ENCODE measurements at places on chromosomes 5 and 9.

DNA sequence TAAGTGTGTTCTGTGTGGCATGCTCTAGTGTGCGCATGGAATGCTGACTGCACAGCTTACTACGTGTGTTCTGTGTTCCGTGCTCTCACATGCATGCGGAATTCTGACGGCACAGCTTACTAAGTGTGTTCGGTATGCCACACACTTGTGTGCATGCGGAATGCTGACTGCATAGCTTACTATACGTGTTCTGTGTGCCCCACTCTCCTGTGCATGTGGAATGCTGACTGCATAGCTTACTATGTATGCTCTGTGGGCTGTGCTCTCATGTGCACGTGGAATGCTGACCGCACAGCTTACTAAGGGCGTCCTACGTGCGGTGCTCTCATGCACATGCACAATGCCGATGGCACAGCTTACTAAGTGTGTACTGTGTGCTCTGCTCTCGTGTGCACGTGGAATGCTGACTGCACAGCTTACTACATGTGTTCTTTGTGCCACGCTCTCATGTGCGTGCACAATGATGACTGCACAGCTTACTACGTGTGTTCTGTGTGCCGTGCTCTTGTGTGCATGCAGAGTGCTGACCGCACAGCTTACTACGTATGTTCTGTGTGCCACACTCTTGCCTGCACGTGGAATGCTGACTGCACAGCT, 548.9 kb downstream of the IRX1 start:
- DNase-seq: no peak

DNA sequence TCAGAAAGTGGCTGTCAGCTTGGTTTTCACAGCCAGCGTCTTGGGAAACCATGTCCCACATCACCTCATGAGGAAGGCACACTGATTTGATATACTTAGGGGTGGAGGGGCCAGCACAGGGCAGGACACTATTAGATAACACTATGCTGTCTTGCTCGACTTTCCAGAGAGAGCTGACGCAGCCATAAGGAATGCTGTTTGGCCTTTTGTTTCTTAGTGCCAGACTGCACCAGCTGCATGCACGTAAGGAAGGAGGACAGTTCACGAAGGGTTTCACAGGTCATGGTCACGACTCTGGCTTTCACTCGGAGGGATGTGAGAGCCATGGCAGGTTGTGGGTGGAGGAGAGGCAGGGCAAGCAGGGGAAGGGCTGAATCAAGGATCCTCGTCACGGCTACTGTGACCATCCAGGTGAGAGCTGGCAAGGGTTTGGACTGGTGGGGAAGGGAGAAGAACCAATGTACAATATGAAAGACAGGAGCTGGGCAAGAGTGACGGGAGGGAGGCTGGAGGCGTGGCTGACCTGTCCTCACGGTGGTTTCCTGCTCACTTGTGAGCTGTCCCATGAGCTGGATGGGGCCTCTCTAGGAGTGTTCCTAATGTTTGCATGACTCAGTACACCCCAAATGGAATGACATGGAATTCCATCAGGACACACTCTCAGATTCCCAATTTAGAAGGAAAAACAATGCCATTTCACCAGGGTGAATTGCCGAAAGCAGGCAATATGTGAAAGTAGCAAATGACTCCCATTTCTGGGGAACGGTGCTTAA, 61.7 kb downstream of the OTULIN start:
- no peak for DNase-seq

DNA sequence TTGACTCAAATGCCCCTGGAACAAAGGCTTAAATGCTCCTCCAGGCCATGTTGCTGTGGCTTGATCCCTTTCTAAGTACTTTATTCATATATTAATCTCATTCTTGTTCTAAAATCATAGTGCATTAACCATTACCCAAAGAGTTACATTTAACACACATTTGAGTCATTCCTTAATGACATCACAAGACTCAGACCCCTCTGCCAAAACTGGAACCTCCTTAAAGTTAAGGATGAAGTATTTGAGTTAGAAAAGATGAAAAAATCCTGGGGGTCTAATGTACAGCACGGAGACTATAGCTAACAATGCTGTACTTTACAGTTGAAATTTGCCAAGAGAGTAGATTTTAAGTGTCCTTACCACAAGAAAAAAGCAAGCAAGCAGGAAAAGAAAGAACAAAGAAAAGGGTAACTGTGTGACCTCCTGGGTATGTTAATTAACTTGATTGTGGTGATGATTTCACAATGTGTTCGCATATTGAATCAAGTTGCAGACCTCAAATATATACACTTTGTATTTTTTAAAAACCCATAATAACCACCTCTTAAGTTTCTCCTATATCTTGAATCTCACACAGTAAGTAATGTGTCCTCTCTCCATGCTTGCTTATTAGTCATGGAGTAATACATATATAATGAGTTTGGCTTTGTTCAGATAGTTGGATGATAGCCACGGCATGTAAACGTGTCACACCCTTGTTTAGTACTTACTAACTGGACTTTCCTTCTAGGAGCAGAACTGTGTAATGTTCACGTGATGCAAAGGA, 376.9 kb downstream of the SEMA5A start:
- no peak for DNase-seq

- no peak for DNase-seq
Measured at GRCh38 chr5:23042226-23042625, 189.1 kb upstream of the CDH12 start.

DNA sequence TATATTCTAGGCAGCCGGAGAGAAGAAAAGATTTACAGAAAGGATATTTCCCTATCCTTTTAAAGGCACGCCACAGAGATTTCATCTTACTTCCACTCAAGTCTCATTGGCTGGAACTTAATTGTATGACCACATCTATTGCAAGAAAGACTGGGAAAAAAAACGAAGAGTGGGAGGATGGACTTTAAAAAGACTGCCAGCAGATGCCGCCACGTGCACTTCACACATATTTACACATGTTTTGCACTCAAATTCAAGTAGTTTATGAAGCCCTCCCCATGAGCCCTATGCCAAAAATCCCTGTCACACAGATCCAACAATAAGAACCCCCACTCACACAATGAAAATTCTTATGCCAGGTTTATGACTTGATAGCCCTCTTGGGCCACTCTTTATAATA, 138.5 kb upstream of the TYRP1 start:
- DNase-seq: no peak

DNA sequence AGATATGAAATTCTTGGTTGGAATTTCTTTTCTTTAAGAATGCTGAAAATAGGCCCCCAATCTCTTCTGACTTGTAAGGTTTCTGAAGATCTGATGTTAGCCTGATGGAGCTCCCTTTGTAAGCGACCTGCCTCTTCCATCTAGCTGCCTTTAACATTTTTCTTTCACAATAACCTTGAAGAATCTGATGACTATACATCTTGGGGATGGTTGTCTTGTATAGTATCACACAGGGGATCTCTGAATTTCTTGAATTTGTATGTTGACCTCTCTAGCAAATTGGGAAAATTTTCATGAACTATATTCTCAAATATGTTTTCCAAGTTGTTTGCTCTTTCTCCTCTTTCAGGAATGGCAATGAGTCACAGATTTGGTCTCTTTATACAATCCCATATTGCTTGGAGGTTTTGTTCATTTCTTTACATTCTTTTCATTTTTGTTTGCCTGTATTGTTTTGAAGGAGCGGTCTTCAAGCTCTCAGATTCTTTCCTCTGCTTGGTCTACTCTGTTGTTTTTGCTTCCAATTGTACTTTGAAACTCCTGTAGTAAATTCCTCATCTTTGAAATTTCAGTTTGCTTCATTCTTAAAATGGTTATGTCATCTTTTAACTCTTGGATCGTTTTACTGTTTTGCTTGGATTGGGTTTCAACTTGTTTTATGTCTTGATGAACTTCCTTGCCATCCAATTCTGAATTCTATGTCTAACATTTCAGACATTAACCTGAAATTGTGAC, 245.2 kb upstream of the TARS1 start:
- DNase-seq: no peak

- DNase-seq: no peak
Measured at GRCh38 chr5:1245905-1246576, 20.9 kb downstream of the SLC6A18 start.

- no peak for DNase-seq
Measured at GRCh38 chr9:122929796-122930354, 1.4 kb downstream of the ZBTB26 start.

DNA sequence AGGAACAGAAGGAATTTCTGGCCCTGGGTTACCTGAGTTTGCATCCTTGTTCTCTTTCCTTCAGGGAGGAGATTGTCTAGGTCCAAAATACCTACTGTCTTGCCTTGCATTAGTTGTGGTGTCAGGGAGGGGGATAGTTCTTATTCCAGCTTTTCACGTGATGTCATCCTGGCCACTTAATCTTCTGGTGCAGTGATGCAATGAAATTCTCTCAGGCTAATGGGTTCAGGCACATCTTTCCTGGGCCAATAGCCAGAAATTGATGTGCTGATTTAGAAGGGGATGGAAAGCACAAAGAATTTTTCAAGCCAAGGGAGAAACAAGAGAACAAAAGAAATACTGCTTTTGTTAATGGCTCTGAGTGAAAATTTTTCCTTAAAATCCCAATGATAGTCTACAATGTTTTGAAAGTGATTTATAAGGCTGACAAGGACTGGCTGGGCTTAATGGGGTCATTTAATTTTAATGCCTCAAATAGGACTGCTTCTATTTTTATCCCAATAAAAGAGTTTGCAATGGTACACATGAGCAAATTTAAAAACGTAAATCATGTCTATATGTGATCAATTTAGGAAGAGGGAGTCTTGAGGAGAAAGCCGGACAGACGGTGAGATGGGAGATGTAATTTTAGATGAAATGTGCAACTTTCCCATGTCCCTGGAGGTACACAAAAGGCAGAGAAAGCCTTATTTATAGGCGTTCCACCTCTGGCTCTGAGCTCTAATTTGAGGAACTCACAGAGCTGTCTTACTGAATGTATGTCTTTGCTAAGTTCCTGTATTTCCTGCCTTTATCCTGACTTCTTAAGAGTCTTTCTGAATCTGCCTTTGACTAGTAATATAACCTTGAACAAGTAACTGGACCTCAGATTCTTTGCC, 89.3 kb upstream of the SV2C start:
- no peak for DNase-seq

GRCh38 chr9:121750259-121750714, 98.9 kb downstream of the DAB2IP start:
- DNase-seq: no peak

DNA sequence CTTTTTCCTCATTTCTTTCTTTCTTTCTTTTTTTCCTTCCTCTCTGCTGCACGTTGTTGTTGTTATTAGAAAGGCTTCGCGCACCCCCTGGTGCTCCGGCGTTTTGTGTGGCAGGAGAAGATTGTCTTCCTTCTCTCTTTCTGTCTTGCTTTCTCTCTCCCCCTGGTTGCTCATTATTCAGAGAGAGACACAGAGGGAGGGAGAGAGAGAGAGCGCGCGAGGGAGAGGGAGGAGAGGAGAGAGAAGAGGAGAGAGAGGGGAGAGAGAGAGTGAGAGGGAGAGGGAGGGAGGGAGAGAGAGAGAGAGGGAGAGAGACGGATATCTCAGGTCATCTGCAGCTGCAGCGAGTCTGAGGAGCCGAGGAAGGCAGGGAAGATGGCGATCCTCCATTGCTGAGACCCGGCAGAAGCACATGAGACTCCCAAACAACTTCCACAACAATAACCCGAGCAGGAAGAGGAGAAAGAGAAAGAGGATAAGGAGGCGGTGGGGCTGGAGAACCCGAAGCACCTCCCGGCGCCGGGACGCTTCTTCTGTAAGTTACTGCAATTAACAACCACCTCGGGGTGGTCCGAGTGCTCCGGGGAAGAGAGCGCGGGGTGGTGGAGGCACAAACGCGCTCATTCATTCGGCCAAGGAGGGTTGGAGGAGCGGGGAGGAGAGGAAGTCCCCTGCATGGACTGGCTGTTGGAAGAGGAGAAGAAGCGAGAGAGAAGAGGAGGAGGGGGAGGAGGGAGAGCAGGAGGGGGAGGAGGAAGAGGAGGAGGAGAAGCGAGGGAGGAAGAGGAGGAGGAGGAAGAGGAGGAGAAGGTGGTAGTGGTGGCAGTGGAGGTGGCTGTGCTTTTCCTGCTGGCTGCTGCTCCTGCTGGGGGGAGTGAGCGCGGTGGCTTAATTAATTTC, at the start of gene ZNF462:
Gene ZNF462 (plus strand): TSS at position 346 of the 900 bp plus-strand sequence. CDS start 60,218 bp downstream, outside the sequence.
- DNase-seq: no peak

DNA sequence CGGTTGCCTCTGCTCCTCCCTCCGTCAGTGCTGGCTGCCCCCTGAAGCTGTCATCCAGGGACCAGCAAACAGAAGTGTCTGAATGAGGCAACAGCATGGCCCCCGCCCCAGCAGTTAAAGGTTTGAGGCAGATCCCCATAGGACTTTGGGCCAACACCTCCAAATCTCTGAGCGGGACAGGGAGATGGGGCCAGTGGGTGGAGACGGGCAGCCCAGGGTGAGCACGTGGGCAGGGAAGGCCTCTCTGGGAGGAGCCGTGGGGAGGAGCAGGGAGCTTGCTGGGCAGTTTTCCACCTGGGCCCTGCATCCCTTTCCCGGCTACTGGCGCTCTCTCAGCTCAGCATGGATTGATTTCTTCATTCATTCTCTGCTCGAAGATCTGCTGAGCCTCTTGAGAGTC, 39.1 kb upstream of the NOTCH1 start:
- DNase-seq: no peak

DNA sequence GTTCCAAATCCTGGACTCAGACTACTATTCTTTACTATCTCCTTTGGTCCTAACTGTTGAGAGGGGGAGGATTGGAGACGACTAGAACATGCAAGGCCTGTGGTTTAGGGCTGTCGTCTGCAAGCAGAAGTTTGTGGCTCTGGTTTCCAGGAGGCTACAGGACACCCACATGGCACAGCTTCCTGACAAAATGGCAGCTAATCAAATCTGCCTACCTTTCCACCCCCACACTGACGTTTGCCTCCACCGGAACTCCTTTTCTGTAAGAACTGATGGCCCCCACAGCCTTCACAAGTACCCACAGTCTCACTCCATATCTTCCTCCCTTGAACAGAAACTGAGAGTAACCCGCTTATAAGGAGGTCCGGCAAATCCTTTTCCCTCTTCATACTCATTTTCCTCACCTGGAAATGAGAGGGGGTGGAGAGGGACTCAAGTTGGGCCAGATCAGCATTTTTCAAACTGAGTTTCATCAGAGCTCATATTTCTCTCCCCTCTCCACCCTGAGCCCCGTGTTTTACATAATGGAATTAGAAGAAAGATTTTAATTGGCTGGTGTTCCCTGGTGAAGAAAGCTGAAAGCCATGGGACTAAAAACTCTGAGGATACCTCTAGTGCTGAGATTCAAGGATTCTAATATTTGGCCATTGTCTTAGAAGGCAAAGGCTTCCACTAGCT, 5.2 kb downstream of the SLC31A2 start:
- DNase-seq: peak; percentile 18

Data from GM12865 (cell line).